CD4-positive, alpha-beta memory T cell (primary cell): ENCODE measurements at places on chromosomes 1 and 21. TPM values are rescaled to one million over a fixed set of nuclear protein-coding genes. Genes with fewer than 3 reads are reported as not detected.

DNA sequence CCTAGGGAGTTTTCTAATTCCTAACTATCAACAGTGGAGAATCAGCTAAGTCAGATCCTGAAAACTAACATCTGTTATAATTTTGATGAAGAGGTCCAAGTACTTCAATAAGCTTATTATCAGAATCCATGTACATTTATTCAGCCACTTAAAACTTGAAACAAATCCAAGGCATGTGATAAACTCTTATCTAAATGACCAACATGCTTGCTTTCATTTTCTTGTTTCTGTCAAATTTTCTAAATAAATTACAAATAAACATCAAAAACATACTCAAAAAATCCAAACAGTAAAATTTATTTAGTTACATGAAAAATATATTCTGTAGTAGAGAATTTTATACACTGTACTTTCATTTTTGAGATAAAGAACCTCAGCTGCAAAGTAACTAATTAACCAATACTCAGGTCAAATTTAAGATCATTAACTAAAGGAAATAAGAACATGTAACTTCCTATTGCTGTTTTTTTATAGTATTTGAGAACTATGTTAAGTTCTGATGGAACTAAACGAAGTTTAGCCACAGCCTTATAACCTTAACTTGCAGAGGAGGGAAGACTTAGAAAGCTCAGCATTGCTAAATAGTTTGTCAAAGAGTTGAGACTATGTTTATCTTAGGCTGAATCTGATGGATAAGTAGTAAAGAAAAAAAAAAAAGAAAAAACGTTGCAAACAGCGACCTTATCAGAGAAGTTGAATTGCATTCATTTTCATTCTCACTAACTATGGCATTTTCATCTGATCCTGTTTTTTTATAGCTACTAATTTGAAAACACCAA is 44.9 kb downstream of the SYNJ1 start:
- no peak for DNase-seq

- peak; percentile 80 for DNase-seq
These were observed at the start of gene LYPLA2 for GRCh38 chr1:23790696-23791515. Gene LYPLA2 (plus strand): TSS chr1:23791145. CDS start chr1:23792683, 1,538 bp downstream.

DNA sequence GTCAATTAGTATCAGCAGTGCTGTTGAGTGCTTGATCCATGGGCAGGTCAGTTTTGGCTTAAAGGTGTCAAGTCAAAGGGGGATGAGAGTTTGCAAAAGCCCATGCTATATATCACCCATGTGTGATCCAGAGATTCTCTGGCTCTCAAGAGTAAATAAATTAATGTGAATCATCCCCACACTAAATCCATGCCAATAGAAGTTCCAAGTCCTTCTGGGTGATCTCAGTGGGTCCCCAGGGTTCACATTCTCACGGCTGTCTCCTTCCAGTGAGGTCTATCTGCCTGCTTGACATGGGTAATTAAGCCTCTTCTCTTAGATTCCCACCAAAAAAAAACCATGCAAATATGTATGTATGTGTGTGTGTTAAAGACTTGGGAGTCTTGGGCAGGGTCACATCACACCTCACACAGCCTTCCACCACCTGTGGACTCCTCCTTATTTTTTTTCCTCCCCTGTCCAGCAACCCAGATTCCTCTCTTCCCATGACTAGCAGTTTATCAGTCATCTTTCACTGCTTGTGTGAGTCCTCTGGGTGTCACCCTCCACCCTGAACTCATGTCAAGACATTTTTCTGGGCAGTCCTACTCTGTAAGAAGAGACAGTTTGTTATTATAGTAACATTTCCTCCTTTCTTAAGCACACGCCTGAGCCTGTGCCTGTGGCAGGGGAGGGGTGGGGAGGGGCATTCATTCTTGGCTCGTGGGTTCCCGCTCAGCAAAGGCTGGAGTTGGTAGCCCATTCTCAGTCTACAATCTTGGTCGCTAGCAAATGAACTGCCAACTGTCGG is 14.3 kb upstream of the S100A11 start:
- no peak for DNase-seq

DNA sequence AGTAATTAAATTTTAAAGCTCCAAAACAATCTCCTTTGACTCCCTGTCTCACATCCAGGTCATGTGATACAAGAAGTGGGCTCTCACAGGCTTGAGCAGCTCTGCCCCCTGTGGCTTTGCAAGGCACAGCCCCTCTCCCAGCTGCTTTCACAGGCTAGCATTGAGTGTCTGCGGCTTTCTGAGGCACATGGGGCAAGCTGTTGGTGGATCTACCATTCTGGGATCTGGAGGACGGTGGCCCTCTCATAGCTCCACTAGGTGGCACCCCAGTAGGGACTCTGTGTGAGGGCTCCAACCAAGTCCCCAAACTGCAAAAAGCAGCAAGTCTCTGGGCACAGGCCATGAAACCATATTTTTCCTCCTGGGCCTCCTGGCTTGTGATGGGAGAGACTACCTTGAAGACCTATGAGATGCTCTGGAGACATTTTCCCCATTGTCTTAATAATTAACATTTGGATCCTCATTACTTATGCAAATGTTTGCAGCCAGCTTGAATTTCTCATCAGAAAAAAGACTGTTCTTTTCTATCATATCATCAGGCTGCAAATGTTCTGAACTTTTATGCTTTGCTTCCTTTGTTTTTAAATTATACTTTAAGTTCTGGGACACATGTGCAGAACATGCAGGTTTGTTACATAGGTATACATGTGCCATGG is 554.1 kb upstream of the OLFM3 start:
- DNase-seq = no peak

GRCh38 chr21:37623183-37623582 is 256.6 kb downstream of the DYRK1A start:
- no peak for DNase-seq

The SYTL1 gene
- total RNA-seq = 146 TPM

GRCh38 chr1:155268630-155269029 is 4.7 kb downstream of the CLK2 start:
- DNase-seq = no peak

The TMEM240 gene
- 1.8 TPM for total RNA-seq

GRCh38 chr1:53450225-53450624 is 9.0 kb upstream of the DMRTB1 start:
- DNase-seq = no peak

DNA sequence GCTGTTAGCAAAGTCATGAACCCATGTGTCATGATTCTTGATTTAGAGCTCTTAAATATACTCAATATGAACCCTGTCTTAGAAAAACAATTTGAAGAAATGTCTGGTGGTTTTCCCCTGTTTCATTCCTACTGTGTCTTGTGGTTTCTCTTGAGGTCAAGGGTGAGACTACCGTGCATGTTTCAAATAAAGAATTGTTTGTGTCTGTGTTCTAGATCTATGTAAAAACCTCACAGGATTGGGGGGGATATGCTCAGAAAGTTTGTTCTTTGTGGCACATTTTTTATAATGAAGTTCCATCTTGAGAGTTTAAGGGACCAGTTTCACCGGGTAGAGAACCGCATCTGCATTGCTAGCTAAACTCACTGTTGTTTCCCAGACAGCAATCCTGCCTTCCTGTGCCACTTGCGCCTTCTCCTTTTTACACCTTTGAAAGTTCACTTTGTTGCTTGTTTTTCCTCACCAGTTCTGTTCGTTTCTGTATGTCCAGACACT is 30.9 kb upstream of the CACYBP start:
- DNase-seq = peak; percentile 82

DNA sequence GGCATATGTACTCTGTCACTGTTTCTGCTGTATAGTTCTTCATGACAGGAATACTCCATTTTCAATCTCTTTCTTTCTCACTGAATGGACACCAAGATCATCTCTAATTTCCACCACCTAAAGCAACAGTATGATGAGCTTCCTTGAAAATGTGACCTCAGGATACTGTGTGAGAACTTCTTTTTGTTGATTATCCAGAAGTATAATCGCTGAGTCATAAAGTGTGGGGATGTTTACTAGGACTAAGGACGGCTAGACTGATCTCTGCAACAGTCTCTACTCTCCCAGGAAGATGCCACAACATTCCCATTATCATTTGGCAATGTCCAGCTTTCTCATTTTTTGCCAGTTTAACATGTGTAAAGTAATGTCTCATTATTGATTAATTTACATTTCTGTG is 70.3 kb downstream of the TNFSF18 start:
- DNase-seq = no peak
